ENCODE measurements at places on chromosomes 4 and X.

GRCh38 chr4:30863021-30863420 is 142.9 kb downstream of the PCDH7 start:
- DNase-seq = no peak

DNA sequence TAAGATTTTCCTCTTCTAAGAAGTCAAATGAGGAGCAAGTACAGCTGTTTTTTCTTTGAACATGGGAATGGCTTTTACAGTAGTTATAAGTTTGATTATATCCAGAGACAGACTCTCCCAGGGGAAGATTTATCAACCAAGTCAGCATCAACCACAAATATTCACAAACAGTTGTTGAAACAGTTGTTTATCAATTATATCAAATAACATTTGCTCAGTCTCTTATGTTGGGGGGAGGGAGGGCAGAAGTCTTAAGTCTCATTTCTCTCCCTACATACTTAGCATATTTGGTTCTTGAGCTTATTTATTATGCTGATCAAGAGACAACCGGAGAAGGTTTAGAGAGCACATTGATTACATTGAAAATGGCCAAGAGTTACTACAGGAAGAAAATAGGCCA is 110.1 kb downstream of the FBXO8 start:
- DNase-seq = no peak

DNA sequence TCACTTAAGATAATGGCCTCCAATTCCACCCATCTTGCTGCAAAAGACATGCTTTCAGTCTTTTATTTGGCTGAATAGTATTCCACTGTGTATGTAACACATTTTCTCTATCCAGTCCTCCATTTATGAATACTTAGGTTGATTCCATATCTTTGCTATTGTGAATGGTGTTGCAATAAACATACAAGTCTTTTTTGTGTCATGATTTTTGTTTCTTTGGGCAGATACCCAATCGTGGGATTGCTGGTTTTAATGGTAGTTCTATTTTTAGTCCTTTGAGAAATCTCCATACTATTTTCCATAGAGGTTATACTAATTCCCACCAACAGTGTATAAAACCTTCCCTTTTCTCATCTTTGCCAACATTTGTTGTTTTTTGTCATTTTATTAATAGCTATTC is 180.9 kb downstream of the SMIM20 start:
- no peak for DNase-seq

- DNase-seq = no peak
Observed at GRCh38 chr4:26015906-26016305, 101.9 kb downstream of the SMIM20 start.

GRCh38 chrX:38860106-38861013 is 59.1 kb downstream of the MID1IP1 start:
- DNase-seq = no peak

- peak; percentile 25 for DNase-seq
Observed at GRCh38 chr4:84691170-84691691, 108.3 kb downstream of the CDS1 start.

GRCh38 chrX:74063426-74064155 is 240.4 kb upstream of the ZCCHC13 start:
- DNase-seq = no peak

GRCh38 chr4:21948347-21949072 is at the start of gene KCNIP4:
TSS of gene KCNIP4 (minus strand) at chr4:21948772.
- DNase-seq = no peak

DNA sequence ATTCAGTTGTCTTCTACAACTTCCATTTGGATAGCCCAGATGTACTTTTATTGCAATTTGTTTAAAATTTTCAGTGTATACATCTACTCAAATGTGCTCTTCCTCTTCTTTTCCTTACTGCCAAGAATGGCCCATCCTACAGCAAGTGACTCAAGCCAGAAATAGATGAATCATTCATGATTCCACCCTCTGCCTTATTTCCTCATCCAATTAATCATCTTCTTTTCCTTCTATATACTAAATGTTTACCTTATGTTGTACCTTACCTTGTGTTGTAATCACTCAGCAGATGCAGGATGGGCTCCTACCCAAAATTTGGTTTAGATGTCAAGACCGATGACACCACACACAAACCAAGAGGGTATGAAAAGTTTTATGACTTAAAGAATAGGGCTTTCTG is 437.8 kb downstream of the GRXCR1 start:
- no peak for DNase-seq

DNA sequence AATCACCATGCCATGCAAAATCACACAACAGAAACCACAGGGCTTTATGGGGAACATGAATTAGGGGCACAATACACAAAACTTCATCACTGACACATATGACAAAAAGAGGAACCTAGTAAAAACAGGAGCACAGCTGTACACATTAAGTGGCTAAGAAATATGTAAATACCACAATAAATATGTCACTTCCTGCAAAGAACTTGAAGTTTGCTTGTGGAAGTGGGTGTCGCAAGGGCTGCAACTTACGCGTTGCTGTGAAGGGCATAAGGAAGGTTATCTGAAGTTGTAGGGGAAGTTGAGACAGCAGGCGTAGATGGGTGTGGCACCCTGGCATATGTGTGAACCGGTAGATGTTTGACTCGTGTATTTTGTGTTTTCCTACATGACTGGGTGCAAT is 42.4 kb downstream of the CLCN4 start:
- peak; percentile 55 for DNase-seq

GRCh38 chrX:54979432-54979831 is 14.6 kb downstream of the PFKFB1 start:
- no peak for DNase-seq

DNA sequence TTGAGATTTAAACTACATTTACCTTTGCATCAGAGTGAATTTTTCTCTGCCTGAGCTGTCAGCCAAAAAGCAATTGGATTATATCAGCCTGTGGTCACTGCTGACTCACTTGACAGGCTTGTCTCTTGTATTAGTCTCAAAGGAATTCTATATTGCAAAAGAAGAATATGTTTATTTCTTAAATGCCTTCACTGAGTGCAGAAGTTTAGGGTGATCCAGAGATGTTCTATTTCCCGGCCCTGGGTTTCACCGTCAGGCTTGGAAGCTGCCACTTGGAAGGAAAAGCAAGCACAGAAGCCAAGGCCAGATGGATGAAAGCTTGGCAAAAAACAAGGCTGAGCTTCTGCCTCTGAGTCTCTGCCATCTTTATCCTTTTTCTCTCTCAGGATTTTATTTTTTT is 80.9 kb downstream of the FAM114A1 start:
- DNase-seq = no peak

GRCh38 chr4:187910741-187911140 is 84.8 kb upstream of the ZFP42 start:
- DNase-seq = no peak

DNA sequence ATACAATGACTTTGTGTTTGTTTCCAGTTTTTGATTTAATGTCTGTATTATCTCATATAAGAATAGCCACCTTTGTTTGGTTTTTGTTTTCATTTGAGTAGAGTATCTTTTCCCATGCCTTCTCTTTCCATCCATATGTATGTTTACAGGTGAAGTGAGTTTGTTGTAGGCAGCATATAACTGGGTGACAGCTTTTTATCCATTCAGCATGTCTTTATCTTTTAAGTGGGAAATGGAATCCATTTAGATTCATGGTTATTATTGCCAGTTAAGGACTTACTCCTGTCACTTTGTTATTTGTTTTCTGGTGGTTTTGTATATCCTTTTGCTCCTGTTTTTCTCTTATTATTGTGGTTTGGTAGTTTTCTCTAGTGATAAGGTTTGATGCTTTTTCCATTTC is 34.3 kb downstream of the SCLT1 start:
- DNase-seq = no peak

- no peak for DNase-seq
Observed at GRCh38 chr4:110058677-110059076, 139.7 kb downstream of the ELOVL6 start.

DNA sequence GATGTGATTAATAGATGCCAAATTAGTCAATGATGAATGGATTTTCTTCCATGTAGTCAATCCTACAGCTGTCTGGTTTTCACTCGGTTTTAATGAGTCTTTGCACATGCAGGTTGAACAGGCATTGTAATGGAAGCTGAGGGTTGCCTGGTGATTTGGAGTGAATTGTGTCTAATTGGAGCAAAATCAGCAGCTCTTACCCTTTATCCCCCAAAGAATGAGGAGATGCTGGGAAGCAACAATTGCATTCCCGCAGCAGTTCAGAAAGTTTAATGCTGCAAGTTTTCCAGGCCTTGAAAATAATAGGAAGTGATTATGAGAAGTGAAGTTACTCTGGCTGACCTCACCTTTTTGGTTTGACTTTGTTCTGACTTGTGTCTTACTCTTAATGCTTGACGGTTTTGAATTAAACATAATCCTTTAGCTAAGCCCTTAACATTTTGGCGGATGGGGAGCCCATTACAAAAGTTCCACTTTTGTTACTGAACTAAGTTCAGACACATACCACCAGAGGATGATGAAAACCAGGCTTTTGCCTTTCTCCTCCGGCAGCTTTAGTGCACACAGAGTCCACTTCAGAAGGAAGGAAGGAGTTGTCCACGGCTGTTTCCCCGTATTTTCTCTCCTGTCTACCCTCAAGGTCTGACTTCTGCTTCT is 78.8 kb upstream of the TBC1D9 start:
- DNase-seq = no peak

DNA sequence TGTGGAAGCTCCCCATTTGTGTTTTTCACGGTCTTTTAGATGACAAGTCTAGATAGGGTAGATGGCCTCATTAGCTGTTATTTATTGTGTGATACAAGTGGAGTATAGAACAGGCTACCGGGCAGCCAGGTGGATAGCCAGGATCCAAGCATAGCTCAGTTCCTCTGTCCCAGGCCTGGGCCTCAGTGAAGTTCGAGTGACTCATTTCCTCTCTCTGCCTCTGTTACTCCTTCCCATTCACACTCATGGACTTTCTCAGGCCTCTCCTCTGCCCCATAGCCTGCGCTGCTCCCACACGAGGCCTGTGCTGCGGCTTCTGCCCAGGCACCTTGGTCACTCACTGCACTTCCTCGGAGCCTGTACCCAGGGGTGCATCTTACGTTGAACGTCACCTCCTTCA is 54.5 kb downstream of the TENM3 start:
- no peak for DNase-seq

DNA sequence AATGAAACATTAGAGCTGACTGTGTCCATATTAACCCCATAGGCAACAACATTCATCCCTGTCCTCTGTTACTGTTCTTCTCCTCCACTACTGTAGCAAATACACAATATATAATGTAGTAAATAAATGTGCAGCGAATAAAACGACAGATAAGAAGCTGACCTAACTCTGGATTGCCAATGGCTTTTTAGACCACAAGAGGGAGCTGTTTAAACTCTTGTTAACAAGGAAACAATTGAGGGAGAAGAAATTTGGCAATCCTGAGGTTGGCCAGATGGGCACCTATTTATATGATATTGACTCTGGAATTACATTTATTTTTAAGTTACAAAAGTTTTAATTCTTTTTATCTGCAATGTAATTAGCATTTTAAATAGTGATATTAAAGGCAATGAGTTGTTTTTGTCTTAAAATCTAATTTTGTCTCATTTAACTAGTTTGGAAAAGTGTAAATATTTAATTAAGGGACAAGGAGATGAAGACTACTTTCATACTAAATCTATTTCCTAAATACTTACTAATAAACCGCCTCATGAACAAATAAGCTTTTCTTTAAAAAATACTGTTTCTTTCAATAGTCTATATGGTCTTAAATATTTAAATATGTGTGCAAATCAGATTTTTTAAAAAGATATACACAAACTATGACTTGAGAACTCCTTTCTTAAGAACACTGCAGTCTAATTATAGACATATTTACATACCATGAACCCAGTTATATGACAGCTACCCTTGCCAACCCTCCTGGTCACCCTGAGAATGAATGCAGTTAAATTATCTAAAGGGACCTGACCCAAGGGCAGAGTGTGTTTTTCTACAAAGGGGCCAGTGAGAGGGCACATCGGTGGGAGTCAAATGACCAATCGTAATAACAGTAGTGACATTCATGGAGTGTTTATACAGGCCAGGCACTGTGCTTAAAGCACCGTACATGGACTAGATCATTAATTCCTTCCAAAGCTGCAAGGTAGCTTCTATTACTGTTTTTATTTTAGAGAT is 52.9 kb upstream of the HPF1 start:
- peak; percentile 61 for DNase-seq

DNA sequence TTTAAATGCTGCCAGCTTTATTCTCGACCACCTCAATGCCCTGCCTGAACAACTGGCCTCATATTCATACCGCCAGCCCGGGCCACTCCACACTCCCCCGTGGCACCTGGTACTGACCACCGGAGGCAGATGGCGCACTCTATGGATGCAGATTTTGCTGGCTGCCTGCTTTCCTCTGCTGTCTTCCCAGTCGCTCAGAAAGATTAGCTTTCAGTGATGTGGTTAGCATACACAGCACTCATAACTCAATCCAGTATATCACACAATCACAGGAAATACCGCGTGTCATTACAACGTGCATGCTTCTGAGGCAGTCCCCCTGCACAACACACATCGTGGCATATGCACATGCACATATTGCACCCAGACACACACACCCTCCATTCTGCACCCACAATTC is 147.2 kb upstream of the BCOR start:
- DNase-seq = no peak

DNA sequence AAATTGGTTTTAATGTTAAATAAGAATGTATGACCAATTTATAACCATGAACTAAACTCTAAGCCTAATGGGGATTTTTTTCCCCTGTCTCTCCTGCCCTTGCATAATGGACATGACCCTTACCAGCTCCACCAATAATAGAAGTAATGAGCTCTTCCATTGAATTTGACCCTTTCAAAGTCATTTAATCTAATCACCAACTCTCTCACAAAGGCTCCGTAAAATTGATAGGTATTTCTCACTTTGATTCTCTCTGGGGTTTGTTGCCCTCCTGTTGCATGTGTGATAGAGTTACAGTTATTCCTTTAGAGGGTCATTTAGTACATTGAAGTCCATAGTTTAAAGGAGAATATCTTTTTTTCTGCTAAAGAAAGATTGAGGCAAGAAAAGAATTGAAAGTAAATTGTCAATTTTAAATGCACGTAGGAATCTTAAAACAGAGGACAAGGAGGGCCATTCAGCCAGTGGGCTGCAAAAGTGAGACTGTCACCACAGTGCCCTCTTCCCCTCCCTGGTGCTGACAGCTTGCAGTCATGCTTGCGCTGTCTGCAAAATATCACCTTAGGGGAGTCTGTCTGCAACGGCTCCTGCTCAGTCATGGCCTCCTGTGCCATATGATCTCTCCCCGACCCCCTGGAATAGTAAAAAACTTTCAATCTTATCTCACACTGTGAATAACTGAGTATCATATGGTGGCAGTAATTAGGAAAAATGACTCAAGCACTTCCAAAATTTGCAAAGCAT is 307.5 kb upstream of the GNPDA2 start:
- no peak for DNase-seq

DNA sequence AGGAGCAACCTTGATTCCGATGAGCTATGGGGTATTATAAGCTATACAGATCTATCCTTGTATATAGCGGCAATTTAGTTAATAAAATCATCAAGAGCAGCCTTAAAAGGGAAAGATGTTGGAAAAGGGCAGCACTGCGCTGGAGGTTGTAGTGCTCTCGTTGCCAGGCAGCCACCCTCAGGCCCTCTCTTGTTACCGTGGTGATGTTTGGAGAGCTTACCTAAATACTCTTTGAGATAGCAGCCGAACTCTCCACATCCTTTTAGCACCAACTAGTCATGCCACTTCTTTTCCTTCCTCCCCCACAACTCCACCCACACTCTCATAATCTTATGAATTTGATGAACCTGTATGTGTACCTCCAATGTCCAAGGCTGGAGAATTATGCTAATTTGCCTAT is 3.8 kb upstream of the RADX start:
- DNase-seq = no peak

- DNase-seq = no peak
Observed at GRCh38 chr4:10082459-10083272, 33.9 kb downstream of the WDR1 start.

All from AML-193 (cell line).